Activated CD8-positive, alpha-beta memory T cell treated with anti-CD3 and anti-CD28 coated beads, Interleukin-2, amount 50 U/mL, for 48 hours (primary cell): ENCODE measurements at places on chromosomes 4 and X.

GRCh38 chr4:182973511-182973911 lies 56.3 kb upstream of the DCTD start:
- no peak for DNase-seq

DNA sequence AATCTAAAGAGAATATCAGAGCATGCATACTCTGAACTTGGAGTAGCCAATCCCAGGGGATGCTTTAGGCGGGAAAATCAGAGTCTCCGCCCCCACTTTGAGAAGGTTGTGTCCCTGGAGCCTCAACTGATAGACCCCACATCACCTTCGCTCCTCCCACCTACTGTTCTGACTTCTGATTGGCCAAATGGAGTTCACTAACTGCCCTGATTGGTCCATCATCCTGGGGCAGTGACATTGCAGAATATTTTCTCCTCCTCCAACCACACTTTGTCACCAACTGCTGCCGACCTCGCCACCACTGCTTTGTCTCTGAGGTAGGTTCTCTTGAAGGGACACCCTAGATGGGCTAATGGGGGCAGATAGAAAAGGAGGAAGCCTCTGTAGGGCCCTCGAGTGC lies 22.7 kb upstream of the SPACA5B start:
- no peak for DNase-seq

DNA sequence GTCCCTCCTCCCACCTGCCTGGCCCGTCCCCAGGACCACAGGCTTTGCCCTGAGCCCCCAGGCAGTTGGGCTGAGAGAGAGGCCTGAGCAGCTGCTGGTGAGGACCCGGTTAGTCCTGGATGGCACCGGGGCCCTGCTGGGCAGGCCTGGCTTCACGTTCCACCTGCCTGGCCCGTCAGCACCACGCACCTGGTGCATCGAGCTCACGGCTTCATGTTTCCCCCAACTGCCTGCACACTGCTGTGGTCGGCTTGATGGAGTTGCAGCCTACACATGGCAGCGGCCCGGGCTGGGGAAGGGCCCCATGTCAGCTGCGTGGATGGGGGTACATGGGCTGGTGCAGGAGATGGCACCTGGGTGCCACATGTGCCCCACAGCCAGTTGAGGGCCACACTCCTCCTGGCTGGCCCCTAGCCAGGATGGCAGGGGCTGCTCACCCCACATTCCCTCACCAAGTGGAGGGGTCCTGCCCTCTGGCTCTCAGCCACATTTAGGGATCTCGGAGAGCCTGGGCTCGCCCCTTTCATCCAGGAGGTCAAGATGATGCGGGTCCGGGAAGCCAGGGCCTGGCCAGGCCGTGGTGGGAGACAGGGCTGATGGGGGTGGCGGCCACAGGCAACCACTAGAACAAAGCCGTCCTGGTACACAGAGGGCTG lies 28.5 kb downstream of the NKX1-1 start:
- no peak for DNase-seq

DNA sequence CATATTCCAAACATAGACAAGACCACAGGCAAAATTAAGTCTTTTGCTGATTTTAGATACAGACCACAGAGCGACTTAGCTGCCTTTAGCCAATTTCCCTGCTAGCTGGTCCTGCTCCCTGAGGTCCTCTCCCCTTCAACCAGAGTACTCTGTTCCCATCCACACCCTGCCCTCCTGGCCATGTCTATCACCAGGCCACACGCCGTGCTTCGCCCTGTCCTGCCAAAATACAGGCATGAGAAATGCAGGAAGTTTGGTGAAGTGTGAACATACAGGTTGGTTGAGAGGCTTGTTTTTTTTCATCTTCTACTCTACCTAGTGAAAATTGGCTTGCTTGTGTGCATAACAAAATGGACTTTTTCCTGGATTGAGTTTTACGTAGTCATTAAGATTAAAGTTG lies 226.2 kb upstream of the TENM3 start:
- no peak for DNase-seq

DNA sequence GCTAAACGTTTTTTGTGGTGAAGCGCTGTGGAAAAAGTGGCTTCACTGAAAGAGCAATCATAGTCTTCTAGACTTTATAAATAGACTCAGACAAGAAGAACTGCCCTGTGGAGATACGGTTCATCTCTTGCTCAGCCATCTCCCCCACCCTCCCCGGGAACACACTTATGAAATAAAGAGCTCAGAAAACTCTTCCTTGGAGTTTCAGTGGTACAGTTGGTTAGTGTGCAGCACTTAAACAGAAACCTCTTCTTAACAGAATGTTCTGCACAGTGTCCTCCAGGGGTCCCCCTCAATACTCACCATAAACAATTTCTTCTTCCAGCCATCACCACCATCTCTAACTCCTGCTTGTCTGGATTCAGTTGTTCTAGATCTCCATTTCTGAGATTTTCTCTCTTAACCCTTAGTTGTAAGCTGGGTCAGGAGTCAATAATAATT lies 313.0 kb downstream of the ARHGAP10 start:
- no peak for DNase-seq

GRCh38 chrX:20609916-20610415 lies 343.3 kb upstream of the RPS6KA3 start:
- no peak for DNase-seq

DNA sequence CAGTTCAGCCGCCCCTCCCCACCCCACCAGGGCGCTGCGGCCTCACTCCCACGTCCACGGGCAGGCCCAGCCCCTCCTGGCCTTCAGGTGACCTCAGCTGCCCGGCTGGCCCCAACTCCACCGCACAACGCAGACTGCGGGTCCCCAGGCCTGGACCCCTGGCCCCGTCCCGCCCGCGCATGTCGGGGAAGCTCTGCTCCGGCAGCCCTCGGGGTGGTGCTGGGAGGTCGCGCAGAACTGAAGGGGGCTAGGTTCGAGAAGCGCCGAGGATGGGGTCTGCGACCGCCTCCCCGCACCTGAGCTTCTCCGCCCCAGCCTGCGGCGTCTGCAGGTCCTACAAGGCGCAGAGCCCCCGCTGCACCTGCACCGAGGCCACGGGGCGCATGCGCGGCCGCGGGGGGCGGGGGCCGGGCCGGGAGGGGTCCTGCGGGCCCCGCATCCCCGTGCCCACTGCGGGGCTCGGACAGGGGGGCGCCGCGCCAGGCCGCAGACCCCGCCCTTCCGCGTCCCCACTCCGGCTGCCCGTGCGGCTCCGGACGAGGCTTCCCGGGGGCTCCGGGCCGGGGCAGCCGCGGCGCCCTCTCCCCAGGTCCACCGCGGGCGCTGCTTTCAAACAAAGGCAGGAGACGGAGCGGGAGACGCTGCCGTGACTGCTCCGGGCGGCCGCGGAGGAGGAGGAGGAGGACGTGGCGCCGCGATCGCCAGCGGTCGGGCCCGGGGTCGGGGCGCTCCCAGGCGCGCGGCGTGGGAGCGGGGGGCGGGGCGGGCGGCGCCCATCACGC lies 672 bp upstream of the NAT8L start:
- no peak for DNase-seq

GRCh38 chr4:24372341-24372740 lies 212.0 kb downstream of the DHX15 start:
- DNase-seq = no peak

DNA sequence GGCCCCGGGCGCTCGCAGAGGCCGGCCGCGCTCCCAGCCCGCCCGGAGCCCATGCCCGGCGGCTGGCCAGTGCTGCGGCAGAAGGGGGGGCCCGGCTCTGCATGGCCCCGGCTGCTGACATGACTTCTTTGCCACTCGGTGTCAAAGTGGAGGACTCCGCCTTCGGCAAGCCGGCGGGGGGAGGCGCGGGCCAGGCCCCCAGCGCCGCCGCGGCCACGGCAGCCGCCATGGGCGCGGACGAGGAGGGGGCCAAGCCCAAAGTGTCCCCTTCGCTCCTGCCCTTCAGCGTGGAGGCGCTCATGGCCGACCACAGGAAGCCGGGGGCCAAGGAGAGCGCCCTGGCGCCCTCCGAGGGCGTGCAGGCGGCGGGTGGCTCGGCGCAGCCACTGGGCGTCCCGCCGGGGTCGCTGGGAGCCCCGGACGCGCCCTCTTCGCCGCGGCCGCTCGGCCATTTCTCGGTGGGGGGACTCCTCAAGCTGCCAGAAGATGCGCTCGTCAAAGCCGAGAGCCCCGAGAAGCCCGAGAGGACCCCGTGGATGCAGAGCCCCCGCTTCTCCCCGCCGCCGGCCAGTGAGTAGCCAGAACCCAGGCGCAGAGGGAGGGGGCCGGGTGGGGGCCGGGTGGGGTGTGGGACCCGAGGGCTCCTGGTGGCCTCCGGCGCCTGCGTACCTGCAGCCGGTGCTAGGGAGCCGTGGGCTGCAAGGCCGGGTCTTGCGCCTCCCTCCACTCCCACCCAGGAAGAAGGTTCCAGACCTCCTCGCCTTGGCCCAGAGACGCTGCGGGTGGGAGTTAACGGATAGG lies 534 bp downstream of the MSX1 start:
- no peak for DNase-seq
